ENCODE measurements at places on chromosomes 3 and 15.

DNA sequence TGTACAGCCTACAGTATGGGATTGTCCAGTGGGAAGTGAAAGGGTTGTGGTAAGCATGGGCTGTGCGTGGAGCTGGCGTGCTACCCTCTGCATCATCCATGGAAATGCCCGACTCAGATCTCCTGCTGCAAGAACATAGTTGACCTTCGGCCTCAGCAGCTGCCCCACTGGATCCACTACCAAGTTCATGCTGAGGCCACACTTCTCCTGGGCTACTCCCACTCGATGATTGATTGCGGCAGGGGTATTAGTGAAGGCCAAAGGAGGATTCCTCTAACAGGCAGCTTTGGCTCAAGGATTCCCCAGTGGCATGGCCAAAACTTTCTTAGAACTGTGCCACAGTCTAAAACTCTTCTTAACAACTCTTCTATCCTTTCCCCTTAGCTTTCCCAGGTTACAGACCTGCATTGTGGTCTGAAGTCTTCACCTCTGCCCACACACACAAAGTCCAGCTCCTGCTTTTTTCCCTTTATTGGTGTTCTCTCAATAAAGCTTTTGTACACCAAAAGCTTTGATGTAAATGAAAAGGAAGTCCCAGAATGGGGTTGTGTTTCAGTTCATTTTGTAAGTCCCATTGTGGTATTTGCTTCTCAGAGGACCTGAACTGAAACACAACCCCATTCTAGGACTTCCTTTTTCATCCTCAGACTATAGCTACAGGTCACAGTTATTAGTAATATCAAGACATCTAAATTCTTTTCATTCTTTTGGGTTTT lies 4.9 kb upstream of the TBC1D5 start:
- DNase-seq: no peak

DNA sequence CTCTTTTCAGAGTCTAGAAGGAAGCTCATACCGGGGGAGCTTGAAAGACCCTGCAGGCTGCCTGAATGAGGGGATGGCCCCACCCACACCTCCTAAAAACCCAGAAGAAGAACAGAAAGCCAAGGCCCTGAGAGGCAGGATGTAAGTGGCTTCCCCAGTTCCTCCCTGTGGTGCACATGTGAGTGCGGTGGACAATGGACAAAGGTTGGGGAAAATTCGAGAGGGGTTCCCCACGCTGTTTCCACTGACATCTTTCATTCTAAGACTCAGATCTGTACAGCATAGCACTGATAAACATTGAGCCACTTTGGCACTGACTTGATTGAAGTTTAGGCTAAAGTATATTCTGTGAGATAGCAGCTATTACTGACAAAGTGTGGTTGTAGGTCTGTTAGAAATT lies 79.5 kb upstream of the UMPS start:
- DNase-seq: no peak

DNA sequence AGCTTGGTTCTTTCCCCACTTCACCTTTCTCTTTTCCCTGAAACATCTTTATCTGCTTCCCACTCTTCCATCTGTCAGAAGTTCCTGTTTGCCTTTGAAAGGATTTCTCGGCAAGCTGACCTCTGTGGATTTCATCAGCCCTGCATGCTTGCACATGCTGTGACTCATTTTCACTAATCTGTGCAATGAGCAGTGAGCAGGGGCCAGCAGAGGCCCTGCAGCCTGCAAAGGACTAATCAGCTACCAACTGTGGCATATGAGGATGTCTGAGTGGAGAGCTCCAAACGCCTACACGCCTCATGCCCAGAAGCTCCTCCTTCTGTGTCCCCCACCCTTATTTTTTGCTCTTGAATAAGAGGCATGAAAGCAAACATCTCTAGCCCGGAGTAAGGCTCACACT lies 333.0 kb upstream of the SEMA6D start:
- DNase-seq: no peak

DNA sequence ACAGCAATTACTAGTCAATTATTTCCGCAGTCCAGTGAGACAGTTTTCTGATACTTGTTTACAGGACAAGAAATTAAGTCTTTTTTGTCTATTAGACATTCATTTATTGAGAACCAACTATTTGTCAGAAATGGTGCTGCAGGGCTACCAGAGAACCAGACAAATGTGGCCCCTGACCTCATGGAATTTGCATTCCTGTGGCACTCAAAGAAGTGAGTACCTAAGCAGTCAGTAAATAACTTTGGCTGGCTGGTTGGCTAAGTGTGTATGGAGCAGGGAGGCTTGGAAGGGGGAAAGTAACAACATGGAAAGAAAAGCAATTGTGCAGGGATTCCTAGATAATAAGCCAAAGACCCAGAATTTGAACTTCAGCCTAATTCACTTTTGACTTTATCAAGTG lies 837.0 kb upstream of the CFAP20DC start:
- DNase-seq: no peak

DNA sequence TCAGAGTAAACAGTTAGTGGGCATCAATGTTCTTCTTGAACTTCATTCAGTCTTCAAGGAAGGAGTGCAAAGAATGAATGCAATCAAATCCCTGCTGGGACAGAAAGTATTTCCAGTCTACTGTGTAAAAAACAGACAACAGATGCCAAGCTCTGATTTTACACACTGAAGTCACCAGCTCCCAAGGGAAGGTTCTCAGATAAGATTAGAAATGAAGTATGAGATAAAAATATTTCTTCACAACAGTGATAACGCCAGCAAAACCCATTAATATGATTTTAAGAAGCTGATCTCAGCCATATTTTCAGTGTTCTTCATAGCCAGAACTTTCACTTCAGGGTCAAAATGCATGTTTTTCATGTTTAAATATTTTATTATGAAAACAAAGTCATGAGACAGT lies 265.6 kb downstream of the CTNNB1 start:
- no peak for DNase-seq

- no peak for DNase-seq
Measured at GRCh38 chr3:122890077-122890719, 95.3 kb downstream of the SLC49A4 start.

DNA sequence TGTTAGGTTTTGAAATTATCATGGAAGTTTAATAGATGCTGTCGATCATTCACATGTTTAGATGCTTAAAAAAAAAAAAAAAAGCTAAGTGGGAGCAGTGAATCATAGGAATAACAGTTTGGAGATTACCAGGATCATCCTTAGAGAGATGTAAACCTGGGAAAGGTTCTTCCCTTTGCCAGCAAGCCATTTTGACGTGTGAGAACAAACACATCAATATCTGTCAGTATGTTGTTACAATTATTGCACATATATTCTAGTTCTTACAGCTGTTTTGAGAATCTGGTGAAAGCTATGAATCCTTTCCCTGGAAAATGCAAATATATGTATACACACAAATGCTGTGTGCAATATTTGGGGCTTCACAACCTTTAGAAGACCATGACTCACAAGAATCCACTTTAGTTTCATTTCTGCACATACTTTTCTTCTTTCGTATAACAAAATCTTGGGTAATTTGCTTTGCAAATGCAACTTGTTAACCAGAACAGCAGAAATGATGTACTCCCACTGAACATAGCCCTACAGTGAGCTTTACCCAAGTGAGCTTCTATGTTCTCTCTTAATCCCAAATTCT lies 12.0 kb downstream of the NFKBIZ start:
- no peak for DNase-seq

GRCh38 chr15:68910816-68911215 lies 19.5 kb upstream of the SPESP1 start:
- DNase-seq: no peak

GRCh38 chr3:192993411-192993810 lies 75.8 kb upstream of the MB21D2 start:
- DNase-seq: no peak

GRCh38 chr3:12994607-12995388 lies 78.4 kb downstream of the IQSEC1 start:
- DNase-seq: peak; percentile 84

GRCh38 chr3:39644176-39644575 lies 165.2 kb upstream of the MYRIP start:
- DNase-seq: no peak

GRCh38 chr15:34606545-34606944 lies 23.1 kb upstream of the GOLGA8B start:
- DNase-seq: no peak

- no peak for DNase-seq
Measured at GRCh38 chr3:99167071-99167470, 265.6 kb upstream of the DCBLD2 start.

- no peak for DNase-seq
Measured at GRCh38 chr3:140375002-140375401, 302.9 kb upstream of the TRIM42 start.

DNA sequence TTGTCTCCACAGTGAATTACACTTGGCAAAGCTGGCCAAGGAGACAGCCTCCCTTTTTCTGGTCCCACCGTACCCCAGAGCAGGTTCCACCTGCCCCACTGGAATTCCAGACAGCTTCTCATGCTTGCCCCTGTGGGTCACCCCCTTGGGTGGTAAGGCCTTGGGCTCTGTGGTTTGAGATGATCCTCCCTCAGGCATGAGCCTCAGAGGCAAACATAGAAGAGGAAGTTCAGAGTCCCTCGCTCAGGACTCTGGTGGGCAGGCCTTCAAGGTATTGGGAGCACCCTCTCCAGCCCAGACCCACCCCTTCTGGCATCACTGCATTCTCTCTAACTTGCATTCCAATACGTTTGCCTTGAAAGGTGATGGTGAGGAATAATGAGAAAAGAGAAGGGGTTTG lies 17.6 kb upstream of the UBA7 start:
- DNase-seq: no peak

GRCh38 chr3:30644615-30645014 lies 38.2 kb downstream of the TGFBR2 start:
- peak; percentile 73 for DNase-seq

DNA sequence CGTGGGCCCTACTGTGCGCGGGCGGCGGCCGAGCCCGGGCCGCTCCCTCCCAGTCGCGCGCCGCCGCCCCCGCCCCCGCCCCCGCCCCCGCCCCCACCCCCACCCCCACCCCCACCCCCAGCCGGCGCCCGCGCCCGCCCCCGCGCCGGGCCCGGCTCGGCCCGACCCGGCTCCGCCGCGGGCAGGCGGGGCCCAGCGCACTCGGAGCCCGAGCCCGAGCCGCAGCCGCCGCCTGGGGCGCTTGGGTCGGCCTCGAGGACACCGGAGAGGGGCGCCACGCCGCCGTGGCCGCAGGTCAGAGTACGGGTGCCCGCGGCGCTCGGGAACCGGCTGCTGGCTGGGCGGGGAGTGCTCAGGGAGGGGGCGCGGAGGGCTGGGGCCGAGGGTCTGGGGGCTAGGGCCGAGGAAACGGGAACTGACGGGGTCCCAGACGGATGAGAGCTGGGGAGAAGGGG lies 1.1 kb upstream of the PPARG start:
- DNase-seq: no peak

GRCh38 chr15:49810720-49811119 lies 189.9 kb downstream of the DTWD1 start:
- DNase-seq: no peak

DNA sequence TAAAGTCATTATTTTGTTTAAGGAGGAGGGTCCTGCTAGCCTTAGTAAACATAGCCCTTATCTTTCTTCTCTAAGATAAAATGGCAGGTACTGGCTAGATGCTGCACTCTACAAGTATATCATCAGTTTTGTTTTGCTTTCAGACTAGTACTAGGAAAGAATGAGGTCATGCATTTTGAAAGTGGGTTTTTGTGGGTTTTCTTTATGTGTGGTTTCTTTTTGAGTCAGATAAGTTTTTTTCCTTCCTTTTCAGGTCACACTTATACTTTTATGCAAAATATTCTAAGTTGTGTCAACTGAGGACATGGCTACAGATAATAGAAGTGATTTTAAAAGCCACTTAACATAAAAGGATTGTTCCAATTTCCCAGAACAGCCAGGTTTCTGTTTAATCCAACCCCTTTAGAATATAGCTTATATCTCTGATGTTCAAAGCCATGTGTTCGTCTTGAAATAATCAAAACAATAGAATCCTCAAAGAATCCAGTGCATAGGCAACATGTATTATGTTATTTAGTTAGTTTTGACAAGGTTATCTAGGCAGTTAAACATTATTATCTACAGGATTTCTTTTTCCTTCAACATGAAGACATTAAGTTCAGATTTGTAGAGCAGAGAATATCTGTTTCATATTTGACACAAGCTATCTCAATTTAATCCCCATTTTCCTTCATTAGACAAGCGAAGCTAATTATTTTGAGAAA lies 406.2 kb downstream of the RBMS3 start:
- no peak for DNase-seq

DNA sequence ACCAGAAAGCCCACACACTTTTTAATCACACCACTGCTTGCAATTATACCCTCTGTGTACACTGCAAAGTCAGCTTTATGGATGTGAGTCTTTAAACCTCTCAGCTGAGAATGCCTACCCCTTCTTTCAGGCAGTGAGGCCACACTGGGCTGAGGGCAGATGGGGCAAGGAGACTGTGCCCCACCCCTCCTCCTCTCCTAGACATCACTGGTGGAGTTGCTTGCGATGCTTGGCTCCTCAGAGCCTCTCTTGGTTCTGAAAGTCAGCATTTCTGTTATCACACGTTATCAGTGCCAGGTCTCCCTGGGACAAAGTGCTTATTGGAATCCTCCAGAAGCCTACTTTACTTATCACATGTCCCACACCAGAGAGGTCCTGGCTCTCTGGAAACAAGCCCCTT lies 128.2 kb downstream of the ZNF621 start:
- DNase-seq: no peak

DNA sequence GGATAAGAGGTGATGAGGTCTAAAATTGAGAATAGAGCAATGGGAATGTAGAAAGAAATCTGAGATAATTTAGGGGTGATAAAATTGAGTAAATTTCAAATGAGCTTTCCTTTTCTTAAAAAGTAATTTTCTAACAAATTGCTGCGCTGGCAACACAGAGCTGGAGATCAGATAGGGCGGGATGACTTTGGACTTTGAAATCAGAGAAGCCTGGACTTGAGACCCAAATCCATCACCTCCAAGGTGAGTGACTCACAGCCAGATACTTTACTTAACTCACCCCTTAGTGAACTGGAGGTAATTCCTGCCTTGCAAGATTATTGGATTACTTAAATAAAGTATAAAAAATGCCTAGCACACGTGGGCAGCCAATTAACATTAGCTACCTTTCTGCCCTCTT lies 80.8 kb downstream of the P2RY1 start:
- DNase-seq: no peak

DNA sequence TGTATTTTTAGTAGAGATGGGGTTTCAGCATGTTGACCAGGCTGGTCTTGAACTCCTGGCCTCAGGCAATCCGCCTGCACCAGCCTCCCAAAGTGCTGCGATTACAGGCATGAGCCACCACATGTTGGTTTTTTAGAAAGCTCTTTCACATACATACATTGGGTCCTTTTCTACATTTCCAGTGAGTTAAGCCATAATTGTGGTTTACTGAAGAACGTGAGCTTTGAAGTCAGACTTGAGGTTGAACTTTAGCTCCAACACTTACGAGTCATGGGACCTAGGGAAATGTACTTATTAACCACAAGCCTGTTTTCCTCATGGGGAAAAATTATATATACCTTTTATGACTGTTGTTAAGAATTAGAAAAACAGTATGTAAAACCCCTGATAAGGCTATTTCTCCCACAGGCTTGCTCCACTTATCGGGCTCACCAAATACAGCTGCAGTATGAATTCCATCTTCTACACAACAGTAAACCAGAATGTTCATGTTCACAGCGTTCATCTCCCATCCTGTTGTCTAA lies 39.0 kb downstream of the GPR160 start:
- no peak for DNase-seq

GRCh38 chr3:183581496-183582155 lies 26.1 kb upstream of the KLHL6 start:
- DNase-seq: no peak
